ENCODE measurements at places on chromosomes 11 and 22. TPM values are rescaled to one million over a fixed set of nuclear protein-coding genes. Genes with fewer than 3 reads are reported as not detected.

DNA sequence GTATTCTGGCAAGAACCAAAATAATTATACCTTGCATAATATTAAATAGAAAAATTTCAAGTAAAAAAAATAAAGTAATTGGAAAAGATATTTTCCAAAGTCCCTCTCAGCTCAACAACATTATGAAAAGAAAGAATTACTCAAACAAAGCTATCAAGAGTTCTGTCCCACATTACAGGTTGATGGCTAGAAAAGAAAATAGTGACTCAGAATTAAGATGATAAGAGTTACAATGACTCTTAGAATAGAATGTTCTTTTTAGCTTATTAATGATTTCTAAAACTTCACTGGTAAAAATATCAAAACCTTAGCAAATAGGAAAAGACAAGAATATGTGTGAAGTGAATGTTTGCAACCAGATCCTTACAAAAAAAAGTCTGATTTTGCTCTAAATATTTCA is 312.5 kb upstream of the PDGFD start:
- DNase-seq: no peak

DNA sequence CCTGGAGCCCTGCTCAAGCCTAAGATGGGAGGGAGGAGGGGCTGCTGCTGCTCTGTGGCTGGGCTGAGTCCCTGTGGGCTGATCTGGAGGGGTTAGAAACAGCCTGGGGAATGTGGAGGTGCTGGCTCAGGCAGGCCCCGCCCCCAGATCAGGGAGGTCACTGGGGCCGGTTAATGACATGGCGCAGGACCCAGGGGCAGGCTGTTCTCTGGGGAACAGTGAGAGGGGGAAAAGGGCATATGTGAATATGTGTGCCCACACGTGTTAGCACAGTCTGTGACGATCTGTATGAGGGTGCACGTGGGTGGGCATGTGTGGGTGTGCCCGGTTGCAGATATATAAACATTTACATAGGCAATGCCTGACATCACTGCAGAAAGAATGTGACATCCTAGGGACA is 143.5 kb downstream of the MIAT start:
- no peak for DNase-seq

DNA sequence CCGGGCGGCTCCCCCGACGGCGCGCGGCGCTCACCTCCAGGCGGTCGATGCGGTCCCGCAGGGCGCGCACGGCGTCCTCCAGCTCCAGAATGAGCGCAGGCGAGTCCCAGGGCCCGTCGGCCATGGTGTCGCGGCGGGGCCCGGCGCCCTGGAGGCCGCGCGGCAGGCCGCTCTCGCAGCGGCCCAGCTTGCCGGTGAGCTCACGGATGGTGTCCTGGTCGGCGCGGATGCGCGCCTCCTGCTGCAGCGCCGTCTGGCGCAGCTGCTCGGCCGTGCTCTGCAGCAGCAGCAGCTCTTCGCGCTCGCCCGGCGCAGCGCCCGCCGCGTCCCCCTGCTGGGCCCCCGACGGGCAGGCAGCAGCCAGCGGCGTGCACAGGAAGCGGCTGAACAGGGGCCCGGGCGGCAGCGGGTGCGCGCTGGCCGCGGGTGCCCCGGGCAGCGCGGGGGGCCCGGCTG is 599 bp downstream of the NPTXR start:
- DNase-seq: peak; percentile 68

Gene YDJC
- polyA plus RNA-seq: 28.3 TPM

Gene OR8G1
- polyA plus RNA-seq: not detected

Gene OR2AG1
- polyA plus RNA-seq: not detected

Gene CCT8L2
- not detected for polyA plus RNA-seq
